Stimulated activated CD4-positive, alpha-beta T cell treated with anti-CD3 and anti-CD28 coated beads, Interleukin-12 subunit alpha, Interleukin-12 subunit beta, amount 100 ng/mL, for 4 hours (primary cell): ENCODE measurements at places on chromosomes 3 and 15.

- no peak for DNase-seq
Measured at GRCh38 chr15:84601555-84601838, 688 bp downstream of the ZSCAN2 start.

DNA sequence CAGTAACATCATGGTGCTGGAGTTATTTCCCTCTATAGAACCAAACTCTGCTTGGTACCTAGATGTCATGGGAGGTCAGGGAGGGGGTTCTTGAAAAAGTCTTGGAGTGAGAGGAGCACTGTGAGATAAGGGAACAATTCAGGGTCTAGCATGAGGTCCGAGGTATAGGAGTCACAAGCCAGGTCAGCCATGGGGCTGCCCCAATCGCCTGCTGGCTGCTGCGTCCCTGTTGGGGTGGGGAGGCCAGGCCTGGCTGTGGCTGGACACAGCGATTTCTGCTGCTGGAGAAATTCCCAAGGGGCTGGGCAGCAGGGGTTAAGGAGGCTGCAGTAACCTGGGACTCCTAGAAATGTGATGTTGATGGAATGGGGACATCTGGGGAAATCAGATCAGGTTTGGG, 44.9 kb downstream of the SUSD5 start:
- DNase-seq, result no peak

- DNase-seq, result no peak
Measured at GRCh38 chr3:22199095-22199494, 448.1 kb upstream of the ZNF385D start.

DNA sequence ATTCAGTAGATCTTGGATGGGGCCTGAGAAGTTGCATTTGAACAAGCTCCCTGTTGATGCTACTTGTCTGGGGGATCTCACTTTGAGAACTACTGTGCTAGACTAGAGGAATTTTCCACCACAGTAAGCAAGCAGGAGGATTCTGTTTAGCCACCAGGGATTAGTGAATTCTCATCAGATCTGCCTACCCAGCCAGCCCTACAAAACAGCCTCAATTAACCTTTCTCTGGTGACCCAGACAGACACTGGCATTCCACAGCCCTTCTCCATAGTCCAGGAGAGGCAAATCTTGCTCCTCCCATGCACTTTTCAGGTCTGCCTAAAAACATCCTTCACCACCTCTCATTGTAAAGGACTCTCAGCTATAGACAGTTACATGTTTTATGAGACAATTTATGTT, 16.7 kb upstream of the MYH15 start:
- DNase-seq, result no peak

DNA sequence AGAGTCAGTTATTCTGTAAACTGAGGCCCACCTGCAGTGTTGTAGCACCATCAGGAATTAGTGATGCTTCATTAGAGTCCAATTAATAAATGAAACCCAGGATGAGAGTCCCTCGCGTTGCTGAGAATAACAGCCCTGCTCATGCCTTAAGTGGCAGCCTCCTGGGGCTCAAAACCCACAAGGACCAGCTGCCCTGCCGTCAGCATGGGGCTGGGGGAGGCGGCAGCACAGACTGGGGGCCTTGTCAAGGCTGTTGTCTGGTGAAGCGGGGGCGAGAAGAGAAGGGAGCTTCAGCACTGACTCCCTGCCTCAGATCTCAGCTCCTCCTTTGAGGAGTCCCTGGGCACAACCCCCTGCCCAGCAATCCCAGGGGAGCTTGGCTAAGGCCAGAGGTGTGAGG, 21.0 kb downstream of the CCDC33 start:
- DNase-seq, result no peak

DNA sequence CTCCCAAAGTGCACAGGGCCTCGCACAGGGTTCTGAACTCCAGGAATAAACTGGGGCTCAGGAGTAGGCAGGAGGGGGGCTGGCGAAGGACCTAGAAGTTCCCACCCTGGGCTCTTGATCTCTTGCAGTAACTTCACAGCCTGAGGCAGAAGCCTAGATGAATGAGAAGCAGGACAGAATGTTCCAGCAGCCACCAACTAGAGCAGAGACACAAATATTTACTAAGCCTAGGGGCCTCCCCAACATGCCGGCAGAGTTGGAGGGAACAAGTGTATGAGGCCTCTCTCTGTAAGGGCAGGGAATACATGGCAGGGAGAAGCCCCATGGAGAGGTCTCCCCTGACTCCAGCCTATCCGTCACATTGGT, 25.3 kb upstream of the C15orf39 start:
- no peak for DNase-seq

DNA sequence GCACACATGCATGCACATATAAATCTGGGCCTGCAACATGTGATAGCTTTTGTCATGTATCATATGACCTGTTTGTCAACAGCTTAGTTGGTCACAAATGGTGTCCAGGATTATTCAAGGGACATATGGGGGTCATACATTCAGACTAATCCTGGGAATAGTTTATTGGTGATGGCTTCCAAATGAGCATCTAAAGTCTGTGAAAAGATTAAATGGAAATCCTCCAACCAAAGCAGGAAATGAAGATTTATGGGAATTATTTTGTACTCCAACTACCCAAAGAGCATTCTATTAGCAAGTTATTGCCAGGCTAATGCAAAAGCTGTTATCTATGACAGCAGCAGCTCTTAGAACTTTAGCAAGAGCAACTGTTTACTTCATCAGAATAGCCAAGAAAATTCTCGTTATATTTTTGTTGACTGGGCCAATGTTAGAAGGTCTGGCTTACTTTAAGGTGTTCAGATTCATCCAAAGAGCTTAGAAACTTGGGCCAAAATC, 7.1 kb downstream of the FSTL1 start:
- DNase-seq, result no peak

DNA sequence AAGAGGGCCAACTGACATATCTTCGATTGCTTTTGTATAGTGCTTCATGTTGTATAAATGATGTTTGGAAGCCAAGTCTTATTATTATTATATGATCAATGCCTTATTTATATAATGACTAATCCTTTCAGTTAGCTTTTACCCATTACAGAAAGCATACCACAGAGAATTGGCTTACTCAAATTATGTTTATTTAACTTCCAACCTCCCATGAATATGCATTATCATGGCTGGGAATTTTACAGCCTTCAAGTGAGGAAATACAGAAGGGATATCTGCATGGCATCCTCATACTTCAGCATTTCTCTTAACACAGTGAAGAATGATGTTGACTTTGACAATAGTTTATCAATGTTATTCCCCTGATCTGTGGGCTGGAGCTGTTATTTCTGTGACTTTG, 225.9 kb upstream of the GAP43 start:
- no peak for DNase-seq

GRCh38 chr3:27903446-27903845, 181.3 kb upstream of the EOMES start:
- DNase-seq, result no peak

GRCh38 chr3:4224331-4224730, 78.8 kb upstream of the SETMAR start:
- no peak for DNase-seq

DNA sequence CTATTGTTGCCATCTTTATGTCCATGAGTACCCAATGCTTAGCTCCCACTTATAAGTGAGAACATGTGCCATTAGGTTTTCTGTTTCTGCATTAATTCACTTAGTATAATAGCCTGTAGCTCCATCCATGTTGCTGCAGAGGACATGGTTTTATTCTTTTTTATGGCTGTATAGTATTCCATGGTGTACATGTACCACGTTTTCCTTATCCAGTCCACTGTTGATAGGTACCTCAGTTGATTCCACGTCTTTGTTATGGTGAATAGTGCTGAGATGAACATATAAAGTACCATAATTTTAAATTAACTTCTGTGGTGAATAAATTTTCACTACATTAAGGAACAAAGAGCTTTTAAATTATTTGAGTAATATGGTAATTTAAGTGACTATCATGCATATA, 150.4 kb upstream of the BFSP2 start:
- no peak for DNase-seq

- no peak for DNase-seq
Measured at GRCh38 chr3:127888564-127889107, 26.4 kb upstream of the KBTBD12 start.

DNA sequence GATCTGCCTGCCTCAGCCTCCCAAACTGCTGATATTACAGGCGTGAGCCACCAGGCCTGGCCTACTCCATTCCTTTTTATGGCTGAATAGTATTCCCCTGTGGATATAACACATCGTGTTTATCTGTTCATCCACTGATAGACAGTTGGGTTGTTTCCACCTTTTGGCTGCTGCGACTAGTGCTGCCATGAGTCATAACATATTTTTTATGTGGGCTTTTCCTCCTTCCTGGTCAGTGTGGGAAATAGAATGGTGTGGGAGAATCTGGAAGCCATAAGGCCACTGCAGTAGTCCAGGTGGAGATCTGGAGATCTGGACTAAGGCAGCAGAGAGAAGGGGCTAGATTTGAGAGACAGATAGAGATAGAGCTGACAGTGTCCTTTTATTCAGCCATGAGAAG, 16.2 kb downstream of the LCMT2 start:
- DNase-seq, result no peak

DNA sequence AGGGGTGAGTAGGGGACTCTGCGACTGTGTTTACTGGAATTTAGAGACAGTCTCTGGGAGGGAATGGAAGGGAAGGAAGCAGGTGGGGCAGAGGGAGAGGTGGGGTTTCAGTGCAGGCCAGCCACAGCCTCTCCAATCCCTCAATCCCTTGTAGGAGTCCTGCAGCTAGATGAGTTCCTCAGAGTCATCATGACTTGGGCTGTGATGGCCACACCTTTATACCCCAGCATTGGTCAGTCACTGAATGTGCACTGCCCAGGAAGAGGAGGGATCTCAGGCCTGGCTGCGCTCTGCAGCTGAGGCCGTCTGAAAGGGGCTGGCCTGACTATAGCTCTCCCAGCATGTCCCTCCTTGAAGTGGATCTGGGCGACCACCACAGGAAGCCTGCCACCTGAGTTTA, 67.3 kb upstream of the GLCE start:
- no peak for DNase-seq

DNA sequence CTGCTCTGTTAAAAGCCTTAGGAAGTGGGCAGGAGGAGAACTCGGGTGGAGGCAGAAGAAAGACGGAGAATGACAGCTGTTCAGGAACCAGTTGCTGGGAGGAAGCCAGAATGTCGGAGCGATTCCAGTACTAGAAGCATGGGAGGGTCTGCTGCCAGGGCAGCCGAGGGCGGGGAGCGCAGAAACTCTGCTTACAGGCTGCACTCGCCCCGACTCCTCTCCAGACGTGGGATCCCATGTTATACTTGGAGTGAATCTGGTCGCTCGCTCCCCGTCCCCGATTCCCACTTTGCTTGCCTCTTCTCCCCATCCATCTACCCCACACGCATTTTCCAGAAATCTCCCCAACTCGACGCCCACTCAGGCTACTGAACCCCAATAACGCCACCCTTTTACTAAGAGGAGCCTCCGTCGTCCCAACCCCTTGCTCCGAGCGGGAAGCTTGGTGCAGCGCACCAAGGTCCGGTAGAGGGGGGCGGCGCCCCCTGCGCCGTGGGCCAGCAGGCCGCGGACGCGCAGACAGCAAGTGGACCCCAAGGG, 665 bp downstream of the GATM start:
- no peak for DNase-seq

DNA sequence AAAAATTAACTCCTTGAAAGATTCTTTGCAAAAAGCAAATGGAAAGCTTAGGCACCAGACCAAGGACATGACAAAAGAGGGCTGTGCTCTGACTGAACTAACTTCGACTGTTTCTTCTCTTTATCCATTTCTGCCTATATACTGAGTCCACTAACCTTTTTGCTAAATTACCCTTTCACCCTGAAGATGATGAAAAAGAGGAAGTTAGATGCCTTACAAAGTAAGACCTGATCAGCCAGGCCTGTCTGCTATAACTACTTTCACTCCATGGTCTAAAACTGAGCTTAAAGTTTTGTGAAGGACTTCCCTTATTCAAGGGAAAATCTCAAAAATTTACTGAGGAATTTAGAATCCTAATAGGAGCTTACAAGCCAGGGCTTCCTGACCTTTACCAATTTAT, 6.2 kb upstream of the IGSF10 start:
- DNase-seq, result no peak

- no peak for DNase-seq
Measured at GRCh38 chr3:159761848-159762635, 226.6 kb upstream of the IL12A start.

DNA sequence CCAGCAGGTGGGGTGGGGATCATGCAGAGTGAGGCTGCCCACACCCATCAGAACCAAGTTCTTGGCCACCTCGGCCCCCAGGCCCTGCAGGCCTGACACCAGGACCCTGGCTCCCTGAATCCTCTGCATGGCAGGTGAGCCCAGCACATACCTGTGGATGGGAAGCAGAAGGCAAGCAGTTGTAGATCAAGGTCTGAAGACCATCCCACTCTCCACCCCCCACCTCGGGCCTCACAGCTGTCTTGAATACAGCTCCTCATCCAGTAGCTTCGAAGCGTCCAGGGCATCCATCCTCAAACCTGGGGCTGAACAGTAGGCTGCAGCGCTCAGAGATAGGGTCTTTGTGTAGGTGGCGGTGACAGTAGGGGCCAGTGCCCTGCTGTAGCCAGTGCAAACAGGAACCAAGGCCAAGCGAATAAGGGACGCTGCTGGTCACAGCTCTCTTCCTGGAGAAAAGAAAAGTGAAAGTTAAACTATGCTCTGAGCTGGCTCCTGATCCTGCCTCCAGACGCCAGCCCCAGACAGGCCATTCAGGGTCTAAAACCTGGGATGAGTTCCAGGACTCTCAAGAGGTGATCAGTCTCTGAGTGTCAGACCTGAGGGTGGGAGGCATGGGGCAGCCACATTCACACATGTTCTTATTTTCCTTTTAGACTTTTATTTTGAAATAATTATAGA, at the start of gene UBA7:
UBA7 (minus strand) TSS at position 457 of the 678 bp plus-strand sequence; CDS start at position 291, 166 bp downstream.
- DNase-seq, result no peak

DNA sequence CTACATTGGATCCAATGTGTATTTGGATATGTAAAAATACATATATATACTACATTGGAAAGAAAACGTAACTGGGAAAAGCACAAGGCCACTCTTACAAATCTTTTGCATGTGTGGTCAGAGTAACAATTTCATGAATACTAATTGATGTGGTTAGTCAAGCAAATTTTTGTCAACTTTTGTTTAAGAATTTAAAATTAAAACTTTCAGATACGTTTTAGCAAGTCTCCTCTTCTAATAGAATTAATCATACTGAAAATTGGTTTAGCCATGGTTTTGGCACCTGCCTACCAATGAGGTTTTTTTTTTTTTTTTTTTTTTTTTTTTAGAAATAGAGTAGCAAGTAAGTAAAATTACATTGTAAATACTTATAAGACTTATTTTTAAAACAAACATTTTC, 153.0 kb upstream of the CGNL1 start:
- DNase-seq, result no peak

- no peak for DNase-seq
Measured at GRCh38 chr3:100210772-100211135, 50.0 kb upstream of the TBC1D23 start.

- no peak for DNase-seq
Measured at GRCh38 chr3:178714925-178715832, 178.9 kb downstream of the KCNMB2 start.

DNA sequence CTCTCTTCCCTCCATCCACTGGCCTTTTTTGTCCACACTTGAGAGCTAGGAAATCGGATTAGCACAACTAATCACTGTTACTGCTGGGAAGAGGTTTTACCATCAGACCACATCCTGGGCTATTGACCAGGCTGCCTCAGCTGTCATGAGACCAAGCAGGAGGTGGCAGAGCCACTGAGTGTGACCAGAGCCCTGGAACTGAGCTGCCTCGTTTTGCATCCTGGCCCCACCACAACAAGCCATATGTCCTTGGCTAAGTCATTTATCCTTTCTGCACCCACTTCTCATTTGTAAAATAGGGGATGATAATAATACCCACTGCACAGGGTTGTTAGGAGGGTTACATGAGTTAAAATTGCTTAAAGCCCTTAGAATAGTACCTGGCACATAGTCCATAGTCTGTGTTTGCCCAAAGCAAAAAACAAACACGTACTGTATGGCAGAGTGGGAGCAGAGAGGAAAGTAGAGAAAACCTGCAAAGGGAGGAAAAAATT, 34.1 kb downstream of the TMEM158 start:
- DNase-seq, result no peak
